Tracheal epithelial cell (primary cell): ENCODE measurements at places on chromosomes 16 and 17. TPM values are rescaled to one million over a fixed set of nuclear protein-coding genes. Genes with fewer than 3 reads are reported as not detected.

Gene LMF1
- total RNA-seq = 5.1 and 10.0 TPM in 2 replicates

Gene BAHCC1
- total RNA-seq = 1.5 and 1.7 TPM in 2 replicates

Gene PPL
- 88.0 and 150 TPM in 2 replicates for total RNA-seq

Gene IGF2BP1
- under 0.01 and 0.24 TPM in 2 replicates for total RNA-seq

Gene GPR179
- under 0.01 and 0.24 TPM in 2 replicates for total RNA-seq

Gene BAIAP3
- 0.24 and 0.85 TPM in 2 replicates for total RNA-seq

Gene RCVRN
- total RNA-seq = under 0.01 TPM in 1 of 2 replicates, not detected in the other

Gene OR1F1
- not detected in 2 replicates for total RNA-seq

Gene TLCD3A
- total RNA-seq = 32.4 and 32.8 TPM in 2 replicates

Gene LRRC75A
- total RNA-seq = under 0.01 TPM in 1 of 2 replicates, not detected in the other

Gene TSPAN10
- 0.21 and 0.48 TPM in 2 replicates for total RNA-seq

Gene KRTAP1-5
- 0.24 TPM in 1 of 2 replicates, not detected in the other for total RNA-seq

Gene SGF29
- total RNA-seq = 11.3 and 17.7 TPM in 2 replicates

Gene HEATR9
- total RNA-seq = not detected in 2 replicates

Gene ST6GALNAC1
- total RNA-seq = 0.96 and 4.5 TPM in 2 replicates

Gene RDM1
- 1.4 TPM in 1 of 2 replicates, not detected in the other for total RNA-seq

Gene CES3
- 2.7 and 5.3 TPM in 2 replicates for total RNA-seq

Gene NUDT21
- 61.0 and 105 TPM in 2 replicates for total RNA-seq

Gene KIF18B
- 0.24 TPM in 1 of 2 replicates, not detected in the other for total RNA-seq

Gene RNU2-1
- not detected in 2 replicates for total RNA-seq

Gene KRT33B
- 0.21 and 0.24 TPM in 2 replicates for total RNA-seq

Gene RNF112
- total RNA-seq = 0.24 and 0.43 TPM in 2 replicates

Gene CBLN1
- not detected in 2 replicates for total RNA-seq

Gene EVI2B
- total RNA-seq = not detected in 2 replicates

Gene FOXN1
- total RNA-seq = 0.21 and 0.24 TPM in 2 replicates

Gene NACA2
- total RNA-seq = not detected in 2 replicates

Gene CA5A
- not detected in 2 replicates for total RNA-seq

Gene EEF2KMT
- total RNA-seq = 15.3 and 19.5 TPM in 2 replicates

Gene EME2
- total RNA-seq = 2.8 and 17.8 TPM in 2 replicates

Gene COASY
- 13.7 and 14.9 TPM in 2 replicates for total RNA-seq

Gene SLC16A13
- 0.48 and 0.85 TPM in 2 replicates for total RNA-seq

Gene SPAG5
- 0.85 and 3.9 TPM in 2 replicates for total RNA-seq

Gene OTOP2
- not detected in 2 replicates for total RNA-seq

Gene ABI3
- not detected in 2 replicates for total RNA-seq

Gene TCAP
- total RNA-seq = 0.21 TPM in 1 of 2 replicates, not detected in the other

Gene ABCA10
- total RNA-seq = 0.48 and 0.85 TPM in 2 replicates

Gene TPSD1
- not detected in 2 replicates for total RNA-seq

Gene CDH1
- 214 and 251 TPM in 2 replicates for total RNA-seq

Gene SLC5A11
- not detected in 2 replicates for total RNA-seq

Gene KIF2B
- total RNA-seq = not detected in 2 replicates

Gene TP53TG3
- under 0.01 and 0.48 TPM in 2 replicates for total RNA-seq

Gene CCL1
- total RNA-seq = not detected in 2 replicates

Gene CYB5B
- total RNA-seq = 71.0 and 76.4 TPM in 2 replicates

Gene PLA2G10
- 0.64 TPM in 1 of 2 replicates, not detected in the other for total RNA-seq

Gene DOC2A
- 0.72 TPM in 1 of 2 replicates, not detected in the other for total RNA-seq

Gene C16orf92
- total RNA-seq = not detected in 2 replicates

Gene CD300H
- not detected in 2 replicates for total RNA-seq

Gene TAF1C
- total RNA-seq = 5.3 and 11.5 TPM in 2 replicates

Gene MEIOC
- 0.48 TPM in 1 of 2 replicates, not detected in the other for total RNA-seq

Gene NETO2
- 28.2 and 40.5 TPM in 2 replicates for total RNA-seq

Gene GPRC5C
- 36.2 and 36.9 TPM in 2 replicates for total RNA-seq

Gene OSGIN1
- 1.7 and 1.9 TPM in 2 replicates for total RNA-seq

Gene CACNA1G
- not detected in 2 replicates for total RNA-seq

Gene ZG16B
- 0.64 and 1.4 TPM in 2 replicates for total RNA-seq

Gene OR1A1
- total RNA-seq = not detected in 2 replicates

Gene KRT32
- not detected in 2 replicates for total RNA-seq

Gene HIC1
- 3.0 and 3.6 TPM in 2 replicates for total RNA-seq

Gene MYH8
- not detected in 2 replicates for total RNA-seq
